ENCODE measurements at places on chromosomes 1 and 21. TPM values are rescaled to one million over a fixed set of nuclear protein-coding genes. Genes with fewer than 3 reads are reported as not detected.

GRCh38 chr1:170010443-170010842 is 64.1 kb downstream of the KIFAP3 start:
- H3K36me3 ChIP-seq = peaks cover 9% of the 10 kb centered on the region
- no peaks in the 10 kb centered on the region for H3K4me1 ChIP-seq
- no peaks in the 10 kb centered on the region for H3K27me3 ChIP-seq
- H3K27ac ChIP-seq = no peak overlapping the region
- H3K4me3 ChIP-seq = no peak overlapping the region
- DNase-seq = no peak

The B3GALT2 gene
- total RNA-seq = 0.22 TPM

The KCNK2 gene
- not detected for total RNA-seq

The LPAR3 gene
- 0.25 TPM for total RNA-seq

Measured in CD4-positive, alpha-beta T cell (primary cell).